Epithelial cell of umbilical artery (primary cell): ENCODE measurements at places on chromosomes 2 and 18. TPM values are rescaled to one million over a fixed set of nuclear protein-coding genes. Genes with fewer than 3 reads are reported as not detected.

ERMN gene
- total RNA-seq, result not detected in 2 replicates

SH3RF3 gene
- 2.9 and 6.1 TPM in 2 replicates for total RNA-seq

POTEI gene
- under 0.01 TPM in 2 replicates for total RNA-seq

CGREF1 gene
- 3.6 and 4.7 TPM in 2 replicates for total RNA-seq

ABCG8 gene
- not detected in 2 replicates for total RNA-seq

B3GNT7 gene
- under 0.01 and 0.15 TPM in 2 replicates for total RNA-seq

LYG1 gene
- not detected in 2 replicates for total RNA-seq
